ENCODE measurements at places on chromosomes 16 and 17.
A peak's percentile ranks its signal among the peaks of the same experiment; 100 is the strongest.

DNA sequence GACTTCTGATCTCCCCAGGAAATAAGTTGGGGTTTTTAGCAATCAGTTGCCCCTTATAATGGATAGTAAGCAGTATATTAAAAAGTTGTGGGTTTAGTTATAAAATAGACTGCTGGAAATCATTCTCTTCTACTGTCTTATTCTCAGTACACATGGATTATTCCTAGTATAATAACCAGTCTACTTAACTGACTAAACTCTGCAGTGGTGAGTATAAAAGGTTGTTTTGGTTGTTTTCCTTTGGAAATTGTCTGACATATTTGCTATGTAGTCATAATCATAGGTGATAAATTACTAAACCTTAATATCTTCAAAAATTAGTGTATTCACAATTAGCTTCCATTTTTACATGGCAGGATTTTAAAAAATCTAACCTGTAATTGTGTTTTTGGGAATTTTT, 31.4 kb downstream of the CTCF start:
- DNase-seq, result no peak

GRCh38 chr16:67202956-67203493, 4.1 kb downstream of the ELMO3 start:
- DNase-seq, result no peak

DNA sequence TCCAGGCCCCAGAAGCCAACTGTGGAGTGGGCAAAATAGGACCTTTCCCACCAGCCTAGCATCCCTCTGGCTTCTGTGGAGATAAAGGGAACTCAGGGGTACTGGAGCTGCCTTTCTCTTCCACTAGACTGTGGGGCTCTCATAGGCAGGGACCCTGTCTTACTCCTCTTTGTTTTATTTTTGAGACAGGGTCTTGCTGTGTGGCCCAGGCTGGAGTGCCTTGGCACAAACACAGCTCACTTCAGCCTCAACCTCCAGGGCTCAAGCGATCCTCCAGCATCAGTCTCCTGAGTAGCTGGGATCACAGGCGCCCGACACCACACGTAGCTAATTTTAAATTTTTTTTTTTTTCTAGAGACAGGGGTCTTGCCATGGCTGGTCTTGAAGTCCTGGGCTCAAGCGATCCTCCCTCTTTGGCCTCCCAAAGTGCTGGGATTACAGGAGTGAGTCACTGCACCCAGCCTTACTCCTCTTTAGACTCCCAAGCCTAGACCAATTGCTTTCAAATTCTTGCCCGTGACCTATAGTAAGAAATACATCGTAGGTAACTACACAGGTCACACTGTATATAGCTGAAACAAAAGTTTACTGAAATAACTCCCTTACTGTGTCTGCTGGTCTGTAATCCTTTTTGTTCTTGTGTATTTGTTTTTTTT, 2.6 kb downstream of the RAI1 start:
- no peak for DNase-seq

DNA sequence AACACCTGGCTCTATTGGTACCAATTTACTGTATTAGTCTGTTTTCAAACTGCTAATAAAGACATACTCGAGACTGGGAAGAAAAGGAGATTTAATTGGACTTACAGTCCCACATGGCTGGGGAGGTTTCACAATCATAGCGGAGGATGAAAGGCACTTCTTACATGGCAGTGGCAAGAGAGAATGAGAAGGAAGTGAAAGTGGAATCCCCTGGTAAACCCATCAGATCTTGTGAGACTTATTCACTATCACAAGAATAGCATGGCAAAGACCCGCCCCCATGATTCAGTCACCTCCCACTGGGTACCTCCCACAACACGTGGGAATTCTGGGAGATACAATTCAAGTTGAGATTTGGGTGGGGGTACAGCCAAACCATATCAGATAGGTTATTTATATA, 22.6 kb upstream of the GOSR1 start:
- DNase-seq, result no peak

GRCh38 chr17:18925187-18925586, 26.8 kb upstream of the SLC5A10 start:
- no peak for DNase-seq

GRCh38 chr16:67750466-67750865, 31.4 kb upstream of the GFOD2 start:
- DNase-seq, result no peak

- no peak for DNase-seq
Measured at GRCh38 chr16:2095315-2095853, 40.3 kb downstream of the PKD1 start.

DNA sequence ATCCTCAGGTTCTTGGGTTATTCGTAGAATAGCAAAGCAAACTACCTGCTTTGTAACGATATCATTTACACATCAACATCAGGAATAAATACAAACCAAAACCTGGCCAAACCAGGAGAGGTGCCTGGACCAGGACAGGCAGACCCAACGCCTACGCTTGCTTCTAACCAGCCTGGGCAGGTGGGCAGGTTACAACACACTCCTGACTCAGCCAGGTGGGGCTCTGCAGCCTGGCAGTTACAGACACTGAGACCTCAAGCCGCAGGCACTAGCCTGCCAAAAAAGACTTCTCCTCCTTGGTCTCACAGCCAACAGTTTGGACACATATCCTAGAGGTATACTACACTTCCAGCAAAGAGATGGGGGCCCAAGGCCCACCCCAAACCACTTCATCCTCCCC, 14.0 kb downstream of the ANKRD11 start:
- no peak for DNase-seq

DNA sequence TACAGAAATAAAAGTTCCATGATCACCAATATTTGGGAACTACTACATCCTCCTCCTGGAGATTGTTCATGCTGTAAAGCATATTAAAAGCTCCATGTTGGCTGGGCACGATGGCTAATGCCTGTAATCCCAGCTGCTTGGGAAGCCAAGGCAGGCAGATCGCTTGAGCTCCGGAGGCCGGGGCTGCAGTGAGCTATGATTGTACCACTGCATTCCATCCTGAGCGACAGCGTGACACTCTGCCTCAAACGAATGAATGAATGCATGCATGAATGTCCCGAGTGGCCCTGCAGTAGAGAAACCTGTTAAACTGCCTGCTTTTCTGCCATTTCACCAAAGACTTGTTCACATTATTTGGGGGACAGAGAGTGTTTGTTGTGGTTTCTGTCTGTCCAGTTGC, 15.0 kb downstream of the CNEP1R1 start:
- DNase-seq, result no peak

DNA sequence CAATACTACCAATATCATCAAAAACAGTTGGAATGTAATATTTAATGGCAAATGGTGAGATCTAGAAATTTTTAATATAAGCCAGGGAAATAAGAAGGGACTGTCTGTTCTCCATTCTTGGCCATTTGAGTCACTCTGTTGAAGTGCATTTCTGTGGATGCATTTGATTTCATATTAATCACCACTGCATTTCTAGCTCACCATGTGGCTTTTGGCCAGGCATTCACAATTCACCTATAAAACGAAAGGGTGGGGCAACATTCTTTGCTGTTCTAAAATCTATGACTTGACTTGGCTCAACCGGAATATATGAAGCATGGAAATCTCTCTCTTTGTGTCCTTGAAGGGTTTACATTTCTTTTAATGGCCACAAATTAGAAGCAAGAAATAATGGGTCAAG, 483.0 kb downstream of the SLC39A11 start:
- DNase-seq, result no peak

- no peak for DNase-seq
Measured at GRCh38 chr17:1322014-1322428, 42.6 kb downstream of the TRARG1 start.

GRCh38 chr16:63617990-63618763, 1503.7 kb downstream of the CDH11 start:
- no peak for DNase-seq

- DNase-seq, result peak; percentile 94
Measured at GRCh38 chr17:80445726-80446110, 30.7 kb downstream of the NPTX1 start.

DNA sequence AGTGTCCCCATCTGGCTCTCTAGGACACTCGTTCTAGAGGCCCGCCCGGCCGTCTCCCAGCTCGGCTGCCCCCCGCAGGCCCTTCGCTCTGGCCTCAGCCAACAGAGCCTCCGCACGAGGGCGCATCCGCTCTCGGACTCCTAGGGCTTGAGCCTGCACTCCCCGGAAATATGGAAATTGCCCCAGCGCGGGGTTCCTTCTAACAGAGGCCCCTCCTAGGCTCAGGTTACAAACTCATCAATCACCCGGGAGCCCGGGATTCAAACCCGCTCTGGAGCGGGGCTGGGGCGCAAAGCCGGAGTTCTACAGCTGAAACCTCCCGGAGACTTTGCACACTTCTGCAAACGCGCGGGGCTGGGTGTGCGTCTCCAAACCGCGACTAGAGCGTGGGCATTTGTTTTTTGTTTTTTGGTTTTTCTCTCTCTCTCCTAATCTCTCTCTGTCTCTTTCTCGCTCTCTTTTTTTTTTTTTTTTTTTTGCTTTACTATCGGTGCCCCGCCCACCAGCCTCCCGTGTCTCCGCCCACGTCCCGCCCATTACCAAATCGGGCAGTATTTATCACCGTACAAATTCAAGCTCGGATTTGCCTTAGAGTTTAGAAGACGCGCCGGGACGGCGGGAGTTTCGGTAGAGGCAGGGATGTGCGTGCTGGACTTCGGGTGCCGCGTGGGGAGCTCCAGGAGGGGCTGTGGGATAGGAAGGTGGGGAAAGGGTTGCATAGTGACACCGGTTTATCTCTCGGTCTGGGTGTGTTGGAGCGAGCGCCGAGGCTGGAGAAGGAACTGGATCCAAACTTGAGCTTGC, 2.4 kb upstream of the FOXL1 start:
- no peak for DNase-seq

DNA sequence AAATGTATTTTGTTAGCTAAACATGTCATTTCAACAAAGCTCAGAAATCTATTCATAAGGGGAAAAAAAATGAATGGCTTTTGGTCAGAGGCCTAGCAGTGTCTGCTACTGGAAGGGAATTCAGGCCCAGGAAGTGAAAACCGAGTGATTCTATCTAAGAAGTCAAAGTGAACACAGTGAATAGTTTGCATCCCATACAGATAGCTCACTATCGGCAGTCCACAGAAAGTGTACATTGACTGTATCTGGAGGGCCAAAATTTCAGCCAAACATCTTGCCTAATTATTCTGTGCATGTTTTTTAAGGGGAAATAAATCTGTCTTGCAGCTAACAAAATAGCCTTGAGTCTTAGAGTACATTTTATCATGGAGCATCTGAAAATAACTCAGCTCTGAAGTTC, 214.4 kb upstream of the CACNG5 start:
- DNase-seq, result no peak

DNA sequence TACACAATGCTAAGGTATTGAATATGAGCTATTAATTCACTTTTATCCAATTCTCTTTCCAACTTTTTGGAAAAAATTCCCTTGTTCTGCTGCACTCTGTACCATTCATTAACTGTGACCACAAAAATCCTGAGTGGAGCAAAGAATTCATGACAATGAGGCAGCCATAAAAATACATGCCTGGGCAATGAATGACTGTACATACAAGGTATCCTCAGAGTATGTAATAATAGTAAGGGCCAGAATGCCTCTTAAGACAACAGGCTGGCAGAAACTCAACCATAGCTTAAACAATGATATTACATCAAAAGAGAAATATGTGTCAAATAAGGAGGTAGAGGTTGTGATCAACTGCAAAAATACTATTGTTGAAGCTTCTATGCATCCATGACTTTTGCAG, 74.7 kb upstream of the CA10 start:
- no peak for DNase-seq

- DNase-seq, result peak; percentile 47
Measured at GRCh38 chr17:8125947-8126490, 2.1 kb upstream of the HES7 start.

- DNase-seq, result no peak
Measured at GRCh38 chr16:10671729-10672128, 23.0 kb downstream of the TEKT5 start.

DNA sequence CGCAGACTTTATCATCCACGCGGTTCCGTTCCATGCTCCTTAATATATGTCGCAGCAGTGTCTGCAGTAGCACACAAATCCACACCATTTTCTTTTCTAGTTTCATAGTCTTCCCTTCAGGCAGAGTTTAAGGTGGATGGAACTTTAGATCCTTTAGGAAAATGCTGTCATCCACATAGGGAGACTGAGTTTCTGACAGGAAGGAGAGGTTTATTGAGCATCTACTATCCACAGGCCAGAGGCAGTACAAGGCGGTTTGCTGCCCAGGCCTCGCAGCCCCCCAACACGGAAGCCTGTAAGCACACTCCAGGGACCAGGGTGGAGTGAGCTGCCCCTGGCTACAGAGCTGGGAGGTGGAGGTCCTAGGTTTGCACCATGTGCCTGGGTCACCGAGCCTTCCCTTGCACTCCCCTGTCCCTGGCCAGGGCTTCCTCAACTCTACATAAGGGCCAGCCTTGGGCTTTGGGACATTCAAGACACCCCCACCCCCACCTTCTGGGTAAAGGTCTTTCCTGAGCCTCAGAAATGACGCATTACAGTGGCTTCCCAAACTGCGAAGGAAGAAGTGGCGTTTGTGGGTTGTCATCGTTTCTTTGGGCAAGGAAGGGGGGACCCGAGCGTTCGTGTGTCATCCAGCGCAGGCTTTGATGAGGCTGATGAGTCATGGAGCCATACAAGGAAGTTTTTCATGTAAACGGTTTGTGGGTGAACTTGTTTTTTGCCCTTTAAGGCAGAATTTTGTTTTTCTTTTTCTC, 146.5 kb upstream of the PLCG2 start:
- no peak for DNase-seq

DNA sequence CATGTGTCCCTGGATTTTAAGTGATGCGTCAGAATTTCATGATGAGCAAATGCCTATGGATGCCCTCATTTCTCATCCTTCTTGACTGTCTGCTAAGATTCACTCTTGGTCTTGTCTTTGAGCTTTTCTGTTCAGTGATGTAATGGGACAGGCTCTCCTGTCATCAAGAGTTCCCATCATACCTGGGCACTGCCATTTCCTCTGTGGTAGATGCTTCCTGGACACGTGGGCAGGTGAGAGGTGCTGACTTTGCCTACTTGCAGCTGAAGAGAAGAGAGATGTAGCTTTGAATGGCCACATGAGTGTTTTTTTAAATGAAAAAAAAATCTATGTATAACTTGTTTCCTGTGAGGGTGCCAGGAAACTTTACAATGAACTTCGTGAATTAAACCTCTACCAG, 557.7 kb downstream of the MAF start:
- no peak for DNase-seq

DNA sequence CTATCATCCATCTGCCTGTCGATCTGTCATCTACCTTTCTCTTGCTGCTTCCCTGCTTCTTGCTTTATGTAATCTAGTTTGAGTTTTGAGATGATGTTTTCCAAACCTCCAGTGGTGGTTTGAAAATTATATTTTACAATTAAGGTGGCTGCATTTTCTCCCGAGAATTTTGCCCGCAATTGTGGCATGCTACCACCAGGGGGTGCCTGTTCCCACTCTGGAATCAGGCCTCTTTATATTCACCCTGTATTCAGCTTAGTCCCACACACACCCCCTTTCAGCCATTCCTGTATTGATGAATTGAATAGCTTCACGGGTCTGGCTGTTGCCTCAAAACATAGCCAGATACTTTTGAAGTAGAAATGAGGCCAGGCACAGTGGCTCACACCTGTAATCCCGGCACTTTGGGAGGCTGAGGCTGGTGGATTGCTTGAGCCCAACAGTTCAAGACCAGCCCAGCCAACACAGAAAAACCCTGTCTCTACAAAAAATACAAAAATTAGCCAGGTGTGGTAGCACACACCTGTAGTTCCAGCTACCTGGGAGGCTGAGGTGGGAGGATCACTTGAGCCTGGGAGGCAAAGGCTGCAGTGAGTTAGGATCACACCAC, 3.2 kb downstream of the PRSS22 start:
- no peak for DNase-seq
